ENCODE measurements at places on chromosomes 11 and 22.
A peak's percentile ranks its signal among the peaks of the same experiment; 100 is the strongest.

DNA sequence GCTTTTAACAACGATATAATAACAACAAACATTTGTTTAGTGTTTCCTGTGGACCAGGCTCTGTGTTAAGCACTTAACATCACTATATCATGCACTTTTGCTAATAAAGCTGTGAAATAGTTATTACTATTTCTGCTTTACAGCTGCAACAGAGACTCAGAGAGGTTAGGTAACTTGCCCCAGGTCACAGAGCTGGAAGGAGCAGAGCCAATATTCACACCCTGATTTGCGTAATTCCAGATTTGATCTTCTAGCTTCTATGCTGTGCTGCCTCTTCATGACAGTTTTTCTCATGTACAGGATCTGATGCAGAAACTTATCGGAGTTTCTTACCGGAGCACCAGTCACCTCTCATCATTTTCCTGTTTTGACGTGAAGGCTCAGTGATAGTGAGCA is 33.6 kb upstream of the EHF start:
- DNase-seq: no peak

DNA sequence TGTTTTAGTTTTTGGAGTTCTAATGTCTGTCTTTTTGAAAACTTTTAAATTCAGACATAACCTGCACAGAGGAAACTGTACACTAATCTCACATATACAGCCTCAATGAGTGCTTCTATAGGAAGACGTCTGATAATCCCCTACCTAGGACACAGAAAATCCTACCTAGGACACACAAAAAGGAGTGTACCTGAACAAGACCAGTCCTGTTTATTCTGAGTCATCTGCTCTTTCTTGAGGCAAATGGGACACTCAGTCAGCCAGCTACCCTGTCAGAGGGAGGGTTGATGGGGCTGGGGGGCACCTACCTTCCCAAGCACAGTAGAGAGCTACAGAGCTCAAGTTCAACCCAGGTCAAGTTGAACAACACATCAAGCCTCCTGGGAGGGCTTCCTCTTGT is 346.6 kb upstream of the NCAM1 start:
- DNase-seq: no peak

DNA sequence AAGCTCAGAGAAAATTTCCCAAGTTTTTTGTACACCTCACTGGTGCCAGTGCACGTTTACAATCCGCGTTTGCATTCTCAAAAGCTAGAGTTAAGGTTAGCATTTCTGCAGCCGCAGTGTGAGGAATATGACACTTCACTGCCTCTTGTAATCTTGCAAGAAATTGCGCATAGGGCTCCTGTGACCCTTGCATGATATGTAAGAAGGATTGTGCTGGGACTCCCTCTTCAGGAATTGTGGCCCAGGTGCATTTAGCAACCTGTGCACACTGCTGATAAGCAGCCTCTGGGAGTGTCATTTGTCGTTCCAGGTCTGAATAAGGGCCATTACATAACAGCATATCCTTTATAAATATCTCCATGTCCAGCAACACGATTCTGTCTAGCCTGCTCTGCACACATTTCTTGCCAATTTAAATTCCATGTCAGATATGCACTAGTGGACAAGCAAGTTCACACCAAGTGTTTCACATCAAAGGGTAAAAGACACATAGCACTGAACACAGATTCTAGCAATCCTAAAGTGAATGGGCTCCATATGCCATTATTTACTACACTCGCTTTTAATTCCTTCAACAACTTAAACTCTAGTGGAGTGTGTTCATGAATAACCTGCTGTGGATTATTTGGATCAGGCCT is 69.2 kb upstream of the INCENP start:
- DNase-seq: peak; percentile 79

GRCh38 chr22:49291169-49291568 is 536.5 kb downstream of the BRD1 start:
- DNase-seq: no peak

GRCh38 chr11:121451178-121451985 is 732 bp upstream of the SORL1 start:
- peak; percentile 41 for DNase-seq
